ENCODE measurements at places on chromosomes 11 and 22.

- no peak for DNase-seq
Measured at GRCh38 chr11:76251226-76251575, 44.9 kb upstream of the WNT11 start.

- DNase-seq = no peak
Measured at GRCh38 chr11:61076506-61077304, 25.6 kb upstream of the CD5 start.

GRCh38 chr11:29260939-29261705, 755.7 kb downstream of the KCNA4 start:
- DNase-seq = no peak

DNA sequence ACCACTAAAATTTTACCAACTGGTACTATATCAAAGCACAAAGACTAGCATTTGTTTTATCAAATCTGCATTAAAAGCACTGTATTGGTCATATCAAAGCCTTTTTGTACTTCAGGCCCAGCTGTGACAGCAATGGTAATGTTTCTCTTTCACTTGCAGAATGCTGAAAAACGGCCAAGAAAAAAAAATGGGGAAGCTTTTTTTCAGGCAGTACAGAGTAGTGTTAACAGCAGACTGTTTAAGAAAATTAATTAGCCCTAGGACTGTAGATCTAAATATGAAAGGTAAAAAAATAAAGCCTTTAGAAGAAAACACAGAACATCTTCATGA, 33.3 kb downstream of the DENND5A start:
- no peak for DNase-seq

DNA sequence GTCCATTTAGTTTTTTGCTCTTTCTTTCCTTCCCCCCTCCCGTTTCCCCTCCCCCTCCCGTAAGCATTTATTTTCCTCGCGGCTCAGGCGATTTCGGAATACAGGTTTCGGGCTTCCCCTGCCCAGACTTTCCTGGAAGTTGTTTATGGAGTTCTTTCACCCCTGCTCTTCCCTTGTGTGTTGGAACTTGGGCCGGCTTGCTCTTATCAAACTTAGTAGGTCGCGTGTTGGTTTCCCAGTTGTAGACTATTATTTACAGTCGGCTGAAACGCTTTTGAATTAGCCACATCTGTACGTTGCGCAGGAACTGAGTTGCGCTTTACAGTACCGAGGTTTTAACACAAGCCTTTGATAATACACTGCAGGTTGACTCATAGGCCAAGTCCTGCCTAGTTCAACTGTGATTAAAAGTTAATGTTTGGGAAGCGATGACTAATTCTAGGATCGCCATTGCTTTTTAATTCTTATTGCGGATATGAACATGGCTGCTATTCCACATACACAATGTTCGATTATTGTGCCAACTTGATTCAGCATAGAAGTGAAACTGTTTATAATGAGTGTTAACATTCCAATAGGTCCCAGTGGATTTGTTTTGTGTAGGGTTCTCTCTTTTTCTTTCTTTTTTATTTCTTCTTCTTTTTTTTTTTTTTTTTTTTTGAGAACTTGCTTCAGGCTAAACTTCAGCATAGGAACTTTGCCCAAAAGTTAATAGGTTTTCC, 1.7 kb downstream of the YAP1 start:
- no peak for DNase-seq

- DNase-seq = no peak
Measured at GRCh38 chr11:65817312-65817834, 16.4 kb upstream of the SNX32 start.

- no peak for DNase-seq
Measured at GRCh38 chr11:119590651-119591351, 138.2 kb downstream of the NECTIN1 start.

GRCh38 chr11:122082205-122082604, 33.8 kb downstream of the BLID start:
- DNase-seq = no peak

GRCh38 chr11:98800696-98801095, 220.1 kb upstream of the CNTN5 start:
- no peak for DNase-seq

GRCh38 chr11:107695446-107695845, 16.4 kb downstream of the SLN start:
- no peak for DNase-seq

GRCh38 chr22:30838111-30838510, 130.5 kb downstream of the MORC2 start:
- no peak for DNase-seq

DNA sequence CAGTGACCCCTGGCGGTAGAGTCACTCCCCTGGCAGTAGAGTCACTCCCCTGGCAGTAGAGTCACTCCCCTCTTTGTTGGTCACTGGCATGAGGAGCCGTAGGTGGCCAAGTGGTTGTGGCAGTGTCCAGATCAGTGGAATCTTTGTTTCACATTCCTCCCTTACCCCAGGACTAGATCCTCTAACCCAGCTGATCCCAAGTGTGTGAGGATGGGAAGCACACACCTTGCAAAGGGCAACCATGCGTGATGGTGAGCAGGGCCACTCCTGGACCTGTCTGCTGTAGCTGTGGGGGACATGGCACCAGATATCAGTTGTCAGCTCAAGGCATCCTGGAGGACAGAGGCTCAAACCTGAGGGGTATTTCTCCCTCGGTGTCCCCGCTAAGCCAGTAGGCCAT, 37.8 kb downstream of the OSBP2 start:
- no peak for DNase-seq

DNA sequence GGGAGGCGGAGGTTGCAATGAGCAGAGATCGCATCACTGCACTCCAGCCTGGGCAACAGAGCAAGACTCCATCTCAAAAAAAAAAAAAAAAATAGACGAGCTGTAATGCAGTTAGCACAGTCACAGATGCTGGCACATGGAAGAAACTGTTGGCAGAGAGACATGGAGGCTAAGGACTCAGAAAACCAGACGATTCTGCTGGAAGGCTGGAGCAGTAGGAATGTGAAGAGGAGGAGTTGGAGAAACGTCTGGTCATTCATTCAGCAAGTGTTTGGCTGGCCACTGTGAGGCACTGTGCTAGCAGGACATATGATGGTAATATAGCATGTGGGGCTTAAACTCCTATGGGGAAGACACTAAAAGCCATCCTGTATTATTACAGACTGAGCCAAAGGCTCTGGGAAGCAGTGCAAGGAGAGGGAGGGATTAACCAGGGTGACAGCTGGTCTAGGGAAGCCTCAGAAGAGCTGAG, 5.0 kb downstream of the UQCR10 start:
- DNase-seq = peak; percentile 36

DNA sequence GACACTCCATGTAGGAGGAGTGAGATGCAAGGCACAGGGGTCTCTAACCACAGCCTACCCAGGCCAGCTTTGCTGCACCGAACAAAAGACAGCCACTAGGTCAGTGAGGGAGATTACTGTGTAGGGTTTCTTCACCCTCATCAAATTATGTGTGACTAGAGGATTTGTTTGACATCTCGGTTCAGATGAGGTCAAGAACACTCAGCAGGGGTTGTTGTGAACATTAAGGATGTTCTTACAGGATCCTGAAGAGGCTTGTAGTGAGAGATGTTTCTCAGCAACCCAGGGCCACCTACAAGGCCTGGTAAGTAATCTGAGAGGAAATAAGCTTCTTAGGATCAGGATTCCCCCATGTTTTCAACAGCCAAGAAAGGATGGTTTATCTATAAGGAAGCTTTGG, 202.1 kb downstream of the NXPE2 start:
- DNase-seq = no peak

DNA sequence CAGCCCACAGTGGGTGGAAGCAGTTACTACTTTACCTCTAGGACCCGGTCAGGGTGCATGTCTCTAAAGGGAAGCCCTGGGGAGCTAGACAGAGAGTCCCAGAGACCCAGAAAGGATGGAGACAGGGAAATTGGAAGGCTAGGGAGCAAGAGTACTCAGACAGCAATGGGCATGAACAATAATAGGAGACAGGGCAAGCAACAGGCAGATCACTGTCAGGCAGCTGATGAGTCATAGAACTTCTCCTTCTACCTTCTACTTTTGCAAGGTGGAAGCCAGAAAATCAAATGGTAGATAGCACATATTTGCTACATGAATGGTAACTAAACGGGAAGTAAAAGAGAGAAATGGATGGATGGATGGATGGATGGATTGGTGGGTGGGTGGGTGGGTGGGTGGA, 19.6 kb downstream of the CD5 start:
- DNase-seq = no peak

DNA sequence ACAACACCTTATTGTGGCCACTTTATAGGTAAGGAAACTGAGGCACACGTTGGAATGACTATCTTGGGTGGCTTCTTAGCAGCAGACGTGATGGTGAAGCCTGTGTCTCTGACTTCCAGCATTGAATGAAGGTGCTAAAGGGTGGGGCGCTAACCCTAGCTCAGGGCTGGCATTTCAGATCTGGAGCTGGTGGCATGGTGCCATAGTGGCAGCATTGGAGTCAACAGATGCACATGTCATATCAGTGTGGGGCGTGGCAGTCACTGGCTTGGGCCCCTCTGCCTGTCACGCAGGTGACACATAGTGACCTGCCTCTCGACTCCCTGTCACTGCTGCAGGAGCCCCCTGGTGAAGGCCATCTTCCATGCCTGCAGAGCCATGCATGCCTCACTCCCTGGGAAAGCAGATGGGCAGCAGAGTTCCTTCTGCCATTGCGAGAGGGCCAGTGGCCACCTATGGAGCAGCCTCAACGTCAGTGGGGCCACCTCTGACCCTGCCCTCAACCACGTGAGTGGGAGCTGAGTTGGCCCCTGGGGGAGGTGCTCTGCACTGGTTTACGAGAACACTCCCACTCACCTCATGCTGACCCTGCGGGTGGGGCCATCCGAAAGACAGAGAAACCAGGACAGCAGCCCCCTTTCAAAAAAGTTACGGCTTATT, 14.8 kb downstream of the SHISA8 start:
- no peak for DNase-seq

DNA sequence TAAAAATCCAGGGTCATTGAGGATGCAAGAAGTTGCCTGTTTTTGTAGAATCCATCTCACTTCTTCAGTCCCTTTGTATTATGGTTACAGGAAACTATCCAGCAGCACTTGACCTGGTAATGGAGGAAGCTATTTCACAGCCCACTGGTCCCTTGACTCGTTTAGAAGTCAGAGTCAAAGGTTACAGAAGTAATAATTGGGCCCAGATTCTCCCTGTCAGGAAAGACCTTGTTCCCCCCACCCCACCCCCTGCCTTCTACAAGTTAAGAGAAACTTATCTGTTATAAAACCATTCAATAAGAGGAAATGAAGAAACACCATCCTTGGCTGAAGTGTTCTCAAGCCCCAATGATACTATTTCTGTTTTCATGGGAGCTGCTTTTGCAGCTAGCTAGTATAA, 65.8 kb downstream of the CSTPP1 start:
- DNase-seq = no peak

DNA sequence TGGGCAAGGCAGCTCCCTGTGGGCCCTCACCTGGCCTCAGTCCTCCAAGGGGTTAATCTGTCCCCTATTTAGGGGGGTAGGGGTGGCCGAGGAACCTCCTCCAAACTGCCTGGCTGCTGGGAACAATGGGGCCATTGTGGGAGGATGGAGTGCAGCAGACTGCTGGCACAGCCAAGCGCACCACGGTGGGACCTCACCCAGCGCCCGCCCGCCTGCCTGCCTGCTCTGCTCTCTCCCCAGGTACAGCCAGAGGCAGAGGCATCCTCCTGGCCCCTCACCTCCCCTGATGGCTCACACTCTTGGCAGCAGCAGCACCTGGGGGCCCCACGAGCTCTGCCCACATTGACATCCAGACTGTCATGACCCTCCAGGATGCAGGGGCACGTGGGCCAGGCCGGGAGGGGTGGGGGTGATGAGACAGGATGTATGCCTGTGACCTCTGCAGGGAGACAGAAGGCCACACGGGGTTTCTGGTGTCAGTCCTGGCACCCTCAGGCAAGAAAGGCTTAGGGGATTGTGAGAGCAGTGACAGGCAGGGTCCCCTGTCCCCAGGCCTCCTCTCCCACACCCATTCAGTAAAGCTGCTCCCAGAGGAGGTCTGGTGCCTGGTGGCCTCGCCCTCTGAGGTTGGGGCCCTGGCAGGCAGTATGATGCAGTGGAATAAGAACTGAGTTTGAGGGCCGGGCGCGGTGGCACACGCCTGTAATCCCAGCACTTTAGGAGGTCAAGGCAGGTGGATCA, 11.4 kb downstream of the BCL9L start:
- DNase-seq = peak; percentile 64

GRCh38 chr11:46121724-46122477, 647 bp upstream of the PHF21A start:
- DNase-seq = peak; percentile 59

DNA sequence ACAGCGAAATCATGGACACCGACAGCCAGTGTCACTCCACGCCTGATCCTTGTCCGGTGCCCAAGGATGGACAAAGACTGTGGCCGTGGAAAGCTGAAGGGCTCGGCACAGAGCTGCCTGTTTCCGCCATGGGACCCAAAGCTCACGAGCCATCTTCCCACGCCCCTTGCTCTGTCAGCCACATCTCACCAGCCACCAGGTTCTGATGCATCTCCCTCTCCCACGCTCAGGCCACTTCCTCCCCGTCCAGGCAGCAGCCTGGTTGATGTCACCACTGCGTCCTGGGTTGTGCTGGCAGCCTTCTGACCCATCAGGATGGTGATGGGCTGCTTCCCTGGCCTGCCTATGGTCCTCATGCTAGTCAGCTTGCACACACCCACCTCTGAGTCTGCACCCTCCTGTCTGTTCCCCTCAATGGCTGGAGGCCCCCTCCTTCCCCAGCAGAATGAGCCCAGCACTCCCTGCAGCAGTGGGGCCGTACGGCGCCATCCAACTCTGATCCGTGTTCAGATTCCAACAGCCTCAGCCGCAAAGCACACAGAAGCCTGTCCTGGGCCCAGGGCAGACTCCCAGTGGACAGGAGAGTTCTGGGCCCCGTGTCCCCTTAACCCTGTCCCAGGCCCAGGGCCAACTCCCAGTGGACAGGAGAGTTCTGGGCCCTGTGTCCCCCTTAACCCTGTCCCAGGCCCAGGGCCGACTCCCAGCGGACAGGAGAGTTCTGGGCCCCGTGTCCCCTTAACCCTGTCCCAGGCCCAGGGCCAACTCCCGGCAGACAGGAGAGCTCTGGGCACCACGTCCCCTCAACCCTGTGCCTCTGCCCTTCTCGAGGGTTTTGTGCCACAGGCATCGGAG, 259.5 kb downstream of the BRD1 start:
- no peak for DNase-seq

GRCh38 chr11:92580908-92581307, 356.3 kb downstream of the FAT3 start:
- no peak for DNase-seq

DNA sequence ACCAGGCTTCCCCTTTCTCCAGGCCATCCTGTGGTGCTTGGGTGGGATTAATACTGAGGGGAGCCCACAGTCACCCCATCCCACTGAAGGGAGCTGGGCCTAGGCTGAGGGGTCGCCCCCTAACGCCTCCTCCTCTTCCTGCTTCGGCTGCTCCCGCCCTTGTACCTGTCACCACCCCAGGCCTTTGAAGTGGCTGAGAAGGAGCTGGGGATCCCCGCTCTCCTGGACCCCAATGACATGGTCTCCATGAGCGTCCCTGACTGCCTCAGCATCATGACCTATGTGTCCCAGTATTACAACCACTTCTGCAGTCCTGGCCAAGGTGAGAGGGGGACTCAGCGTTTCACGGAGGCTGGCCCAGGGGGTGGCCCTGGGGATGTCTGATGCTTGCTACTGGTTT, 6.1 kb downstream of the MICALL1 start:
- DNase-seq = no peak

Measured in BE2C (cell line).